Heart right ventricle (tissue), 16 donors: ENCODE measurements at places on chromosomes 16 and 17. TPM values are rescaled to one million over a fixed set of nuclear protein-coding genes. Genes with fewer than 3 reads are reported as not detected.

SOX9 gene
- 25.7 TPM for total RNA-seq

NTN1 gene
- total RNA-seq, result 26.1 TPM

CNGB1 gene
- not detected for total RNA-seq

ABCA6 gene
- total RNA-seq, result 9.0 TPM

- DNase-seq, result no peak
Observed at GRCh38 chr17:9818760-9819159, 3.1 kb downstream of the GSG1L2 start.

DNA sequence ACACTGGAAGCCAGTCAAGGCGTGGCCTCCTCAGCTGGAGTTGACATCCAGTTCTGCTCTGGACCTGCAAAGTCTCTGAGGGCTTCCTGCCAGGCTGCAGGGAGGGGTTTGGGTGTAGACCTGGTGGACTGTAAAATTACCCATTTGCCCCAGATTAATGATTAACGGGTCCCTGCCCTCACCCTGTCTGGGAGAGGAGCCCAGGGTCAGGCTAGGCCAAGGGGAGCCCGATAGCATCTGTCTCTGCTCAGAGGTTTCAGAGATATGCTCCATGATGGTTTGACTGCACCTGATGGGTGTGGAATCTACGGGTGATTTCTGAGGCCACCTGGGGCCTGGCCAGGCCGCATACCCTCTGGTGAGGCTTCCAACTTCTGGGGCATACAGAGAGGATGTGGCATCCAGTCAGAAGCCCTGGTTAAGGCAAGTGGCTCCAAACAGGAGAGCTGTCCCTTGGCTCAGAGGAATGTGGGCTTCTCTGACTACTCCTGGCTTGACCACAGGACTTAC, 11.2 kb downstream of the PPY start:
- DNase-seq, result no peak

DNA sequence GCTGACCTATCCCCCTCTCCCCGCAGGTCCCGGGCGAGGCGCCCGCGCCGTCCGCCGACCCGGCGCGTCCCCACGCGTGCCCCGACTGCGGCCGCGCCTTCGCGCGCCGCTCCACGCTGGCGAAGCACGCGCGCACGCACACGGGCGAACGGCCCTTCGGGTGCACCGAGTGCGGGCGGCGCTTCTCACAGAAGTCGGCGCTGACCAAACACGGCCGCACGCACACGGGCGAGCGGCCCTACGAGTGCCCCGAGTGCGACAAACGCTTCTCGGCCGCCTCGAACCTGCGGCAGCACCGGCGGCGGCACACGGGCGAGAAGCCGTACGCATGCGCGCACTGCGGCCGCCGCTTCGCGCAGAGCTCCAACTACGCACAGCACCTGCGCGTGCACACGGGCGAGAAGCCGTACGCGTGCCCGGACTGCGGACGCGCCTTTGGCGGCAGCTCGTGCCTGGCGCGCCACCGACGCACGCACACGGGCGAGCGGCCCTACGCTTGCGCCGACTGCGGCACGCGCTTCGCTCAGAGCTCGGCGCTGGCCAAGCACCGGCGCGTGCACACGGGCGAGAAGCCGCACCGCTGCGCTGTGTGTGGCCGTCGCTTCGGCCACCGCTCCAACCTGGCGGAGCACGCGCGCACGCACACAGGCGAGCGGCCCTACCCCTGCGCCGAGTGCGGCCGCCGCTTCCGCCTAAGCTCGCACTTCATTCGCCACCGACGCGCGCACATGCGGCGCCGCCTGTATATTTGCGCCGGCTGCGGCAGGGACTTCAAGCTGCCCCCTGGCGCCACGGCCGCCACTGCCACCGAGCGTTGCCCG, 10.3 kb downstream of the ZNF771 start:
- peak; percentile 78 for DNase-seq

- DNase-seq, result no peak
Observed at GRCh38 chr17:34645594-34645993, 66.2 kb downstream of the TMEM132E start.

- DNase-seq, result no peak
Observed at GRCh38 chr16:10688291-10688690, 6.4 kb downstream of the TEKT5 start.

GRCh38 chr17:50049636-50050035, 6.3 kb upstream of the ITGA3 start:
- no peak for DNase-seq

- no peak for DNase-seq
Observed at GRCh38 chr16:86494565-86495356, 15.6 kb upstream of the FOXF1 start.

DNA sequence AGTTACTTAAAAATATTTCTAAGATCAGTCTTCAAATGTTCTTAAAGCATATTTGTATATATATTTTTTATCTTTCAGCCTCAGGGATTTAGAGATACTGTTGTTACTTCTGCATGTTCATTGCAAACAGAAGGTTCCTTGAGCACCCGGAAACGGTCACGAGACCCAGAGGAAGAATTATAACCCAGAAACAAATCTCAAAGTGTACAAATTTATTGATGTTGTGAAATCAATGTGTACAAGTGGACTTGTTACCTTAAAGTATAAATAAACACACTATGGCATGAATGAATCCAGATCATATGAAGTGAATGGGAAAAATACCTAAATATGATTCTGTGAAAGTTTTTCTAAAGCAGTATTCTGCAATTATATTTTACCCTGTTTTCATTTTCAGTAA, 21.6 kb upstream of the PPM1E start:
- DNase-seq, result no peak

DNA sequence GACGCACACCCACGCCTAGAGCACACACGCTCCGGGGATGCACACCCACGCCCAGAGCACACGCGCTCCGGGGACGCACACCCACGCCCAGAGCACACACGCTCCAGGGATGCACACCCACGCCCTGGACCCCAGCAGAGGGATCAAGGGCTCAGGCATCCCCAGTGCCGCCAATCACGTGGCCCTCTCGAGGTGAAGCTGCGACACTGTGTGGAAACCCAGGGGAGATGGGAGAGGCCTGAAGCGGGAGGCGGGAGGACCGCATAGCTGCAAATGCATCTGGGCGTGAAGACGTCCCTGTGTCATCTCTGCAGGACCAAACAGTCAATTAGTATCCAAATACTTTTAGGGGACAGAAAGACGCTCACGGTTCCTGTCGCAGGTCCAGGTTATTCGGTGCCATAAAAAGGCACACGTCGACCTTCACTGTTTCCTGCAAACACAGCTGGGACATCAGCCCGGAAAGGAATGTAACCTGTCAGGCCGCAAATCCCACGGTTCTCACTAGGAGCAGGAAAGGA, 56.4 kb downstream of the TBC1D16 start:
- no peak for DNase-seq

GRCh38 chr16:72291121-72291520, 119.2 kb upstream of the PMFBP1 start:
- DNase-seq, result no peak
